ENCODE measurements at places on chromosomes 16 and 17. TPM values are rescaled to one million over a fixed set of nuclear protein-coding genes. Genes with fewer than 3 reads are reported as not detected.

DNA sequence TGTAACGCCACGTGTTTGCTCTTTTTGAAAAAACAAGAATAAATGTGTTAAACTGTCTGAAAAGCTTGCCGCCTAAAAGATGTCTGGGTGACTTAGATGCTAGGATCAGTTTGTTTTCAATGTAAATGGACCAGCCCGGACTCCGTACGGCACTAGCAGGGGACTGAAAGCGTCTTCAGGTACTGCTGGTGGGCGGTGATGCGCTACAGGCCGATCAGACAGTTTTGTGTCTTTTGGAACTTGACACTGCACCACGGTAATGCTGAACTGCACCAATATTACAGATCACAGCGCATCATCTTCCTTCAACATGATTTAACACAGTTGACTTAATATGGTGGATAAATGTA is 727 bp upstream of the MBTPS1 start:
- no peak for DNase-seq

- DNase-seq = no peak
Measured at GRCh38 chr17:54194268-54194667, 371.5 kb downstream of the KIF2B start.

GRCh38 chr16:26511463-26511862 is 555.3 kb upstream of the C16orf82 start:
- DNase-seq = no peak

The SOST gene
- not detected for total RNA-seq

DNA sequence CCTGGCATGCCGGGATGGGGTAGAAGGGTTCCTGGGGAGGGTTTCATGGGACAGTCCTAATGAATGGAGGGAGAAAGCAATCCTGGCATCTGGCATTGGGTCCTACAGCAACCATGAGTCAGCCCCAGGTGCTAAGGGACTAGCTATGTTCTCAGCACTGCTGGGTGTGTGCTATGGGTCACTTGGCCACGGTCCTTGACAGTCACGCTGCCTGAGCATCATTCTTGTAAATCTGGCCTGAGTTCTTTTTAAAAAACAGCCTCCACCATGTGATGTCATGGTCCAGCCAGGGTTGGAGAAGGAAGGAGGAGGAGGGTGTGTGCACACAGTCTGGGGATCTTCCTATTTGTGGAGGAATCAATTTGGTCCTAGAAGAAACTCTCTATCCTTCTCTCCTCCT is 6.2 kb upstream of the RAMP2 start:
- peak; percentile 87 for DNase-seq

DNA sequence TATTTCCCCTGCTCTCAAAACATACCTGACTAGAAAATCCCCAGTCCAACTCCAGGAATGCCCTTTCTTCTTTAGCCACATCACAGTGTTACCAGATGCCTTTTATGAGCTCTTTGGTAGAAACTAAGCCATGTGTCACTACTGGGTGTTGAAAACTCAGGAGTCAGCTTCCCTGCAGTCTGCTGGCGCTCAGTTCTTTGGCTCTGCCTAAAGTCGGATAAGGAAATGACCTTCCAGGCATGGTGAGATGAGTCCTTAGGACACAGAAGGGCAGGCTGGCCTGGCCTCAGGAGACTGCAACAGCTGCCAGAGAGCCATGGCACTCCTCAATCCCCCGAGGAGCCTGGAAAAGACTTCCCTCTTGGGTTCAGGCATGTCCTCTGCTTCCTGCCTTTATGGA is 89.1 kb downstream of the CDH13 start:
- no peak for DNase-seq

DNA sequence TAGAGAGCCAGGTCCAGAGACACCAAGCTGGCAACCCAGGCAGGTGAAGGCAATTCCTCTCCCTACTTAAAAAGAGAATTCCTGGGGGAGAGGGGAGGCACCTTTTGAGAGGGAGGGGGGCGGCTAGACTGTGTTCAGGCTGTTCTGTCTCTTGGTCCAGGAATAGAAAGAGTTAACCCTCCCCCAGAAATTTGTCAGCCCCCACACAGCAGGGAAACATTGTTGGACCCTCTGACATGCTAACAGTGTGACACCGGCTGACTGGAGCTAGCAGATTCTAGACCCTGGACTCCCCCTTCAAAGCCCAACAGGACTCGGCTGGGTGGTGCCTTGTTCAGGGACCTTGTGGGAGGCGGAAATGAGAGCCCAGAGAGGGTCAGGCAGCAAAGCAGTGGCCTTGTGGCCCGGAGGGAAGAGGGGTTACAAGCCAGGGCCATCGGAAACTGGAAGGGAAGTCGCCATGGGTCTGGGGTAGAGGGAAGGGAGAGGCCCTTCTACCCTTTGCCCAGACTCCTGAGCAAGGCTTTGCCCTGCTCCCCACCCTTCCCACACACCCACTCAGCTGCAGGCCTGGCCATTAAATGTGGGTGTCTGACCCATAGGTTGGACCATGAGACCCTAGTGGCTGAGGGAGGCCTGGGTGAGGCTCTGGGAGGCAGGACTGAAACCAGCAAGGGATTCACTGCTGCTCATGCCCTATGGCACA is 44.6 kb downstream of the RAI1 start:
- no peak for DNase-seq

DNA sequence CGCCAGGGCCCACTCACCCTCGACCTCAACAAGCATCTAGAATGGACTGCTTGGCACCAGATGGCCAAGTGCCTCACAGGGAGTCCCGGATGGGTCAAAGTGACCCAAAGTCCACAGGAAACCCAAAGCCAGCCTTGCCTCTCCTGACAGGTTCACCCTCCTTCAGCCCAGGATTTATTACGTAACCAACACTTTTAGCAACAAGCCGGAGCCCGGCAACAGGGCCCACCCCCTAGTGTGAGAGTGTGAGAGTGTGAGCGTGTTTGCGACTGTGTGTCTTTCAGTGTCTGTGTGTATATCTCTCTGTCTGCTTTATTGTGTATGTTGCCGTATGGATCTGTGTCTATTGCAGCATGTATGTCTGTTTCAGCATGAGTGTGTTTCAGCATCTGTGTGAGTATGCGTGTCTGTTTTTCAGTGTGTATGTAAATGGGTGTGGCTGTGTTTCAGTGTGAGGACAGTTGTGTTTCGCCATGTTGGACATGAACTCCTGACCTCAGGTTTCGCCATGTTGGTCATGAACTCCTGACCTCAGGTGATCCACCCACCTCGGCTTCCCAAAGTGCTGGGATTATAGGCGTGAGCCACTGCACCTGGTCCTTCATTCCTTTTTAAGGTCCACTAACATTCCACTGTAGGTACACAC is 13.7 kb upstream of the PEMT start:
- no peak for DNase-seq

The IL32 gene
- total RNA-seq = 461 TPM

DNA sequence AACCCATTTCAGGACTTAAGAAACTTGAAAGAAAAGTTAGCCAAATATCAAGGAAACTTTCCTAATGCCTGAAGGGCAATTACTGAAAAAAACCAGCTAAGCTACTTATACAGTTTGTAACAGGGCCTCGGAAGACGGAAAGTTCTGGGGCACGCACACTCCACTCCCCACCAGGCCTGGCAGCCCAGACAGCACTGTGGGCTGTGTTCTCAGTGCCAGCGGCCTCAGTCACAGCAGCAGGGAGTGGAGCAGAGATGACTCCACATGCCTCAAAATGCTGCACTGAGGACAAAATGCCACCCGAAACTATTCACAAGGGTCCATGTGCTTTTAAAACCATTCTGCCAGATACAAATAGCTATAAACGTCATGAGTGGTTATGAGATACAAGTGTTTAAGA is 6.3 kb upstream of the ECI1 start:
- DNase-seq = no peak

The UMOD gene
- total RNA-seq = not detected

GRCh38 chr16:85541980-85542900 is 70.9 kb upstream of the GSE1 start:
- no peak for DNase-seq

DNA sequence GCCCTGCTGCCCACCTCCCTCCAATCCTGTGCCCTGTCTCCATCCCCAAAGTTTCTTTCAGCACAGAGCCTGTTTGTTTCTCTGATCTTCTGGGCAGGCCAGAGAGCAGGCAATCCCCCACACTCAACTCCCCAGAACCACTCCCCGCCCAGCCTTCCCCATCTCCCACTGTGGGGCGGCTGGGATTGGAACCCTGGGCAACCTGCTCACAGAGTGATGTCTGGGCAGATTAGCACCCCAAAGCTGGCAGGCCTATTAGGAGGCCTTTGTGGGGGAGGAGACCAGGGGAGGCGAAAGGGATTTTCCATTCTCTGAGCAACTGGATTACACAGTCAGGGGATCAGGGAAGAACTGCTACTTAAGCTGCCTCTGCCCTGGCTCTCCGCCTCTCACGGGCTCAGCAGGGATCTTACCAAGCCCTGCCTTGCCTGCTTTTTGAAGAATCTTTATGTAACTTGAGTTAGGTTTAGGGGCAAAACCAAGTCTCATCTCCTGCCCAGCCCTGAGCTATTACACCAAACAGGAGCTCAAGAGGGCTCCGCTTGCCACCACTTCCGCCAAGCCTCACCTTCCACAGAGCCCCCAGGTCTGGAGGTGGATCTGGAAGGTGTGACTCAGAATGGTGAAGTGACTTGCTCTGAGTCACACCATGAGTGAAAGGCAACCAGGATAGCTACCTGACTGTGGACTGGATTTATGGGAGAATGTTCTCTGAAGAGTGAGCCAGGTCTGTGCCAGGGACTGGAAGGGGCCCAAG is 16.0 kb upstream of the LHX1 start:
- peak; percentile 80 for DNase-seq

- DNase-seq = no peak
Measured at GRCh38 chr16:22093331-22093730, 990 bp downstream of the VWA3A start.

GRCh38 chr16:86121374-86122010 is 222.5 kb downstream of the IRF8 start:
- no peak for DNase-seq

The IKZF3 gene
- not detected for total RNA-seq

The TSR1 gene
- total RNA-seq = 54.8 TPM

The CA4 gene
- not detected for total RNA-seq

GRCh38 chr17:40960144-40960543 is 6.6 kb downstream of the KRT39 start:
- DNase-seq = no peak

GRCh38 chr17:66943484-66943883 is 21.0 kb upstream of the CACNG4 start:
- DNase-seq = no peak

GRCh38 chr16:61987474-61988012 is 48.7 kb downstream of the CDH8 start:
- DNase-seq = no peak

GRCh38 chr16:87550495-87550961 is 51.8 kb upstream of the JPH3 start:
- no peak for DNase-seq

The WNK4 gene
- 2.3 TPM for total RNA-seq

DNA sequence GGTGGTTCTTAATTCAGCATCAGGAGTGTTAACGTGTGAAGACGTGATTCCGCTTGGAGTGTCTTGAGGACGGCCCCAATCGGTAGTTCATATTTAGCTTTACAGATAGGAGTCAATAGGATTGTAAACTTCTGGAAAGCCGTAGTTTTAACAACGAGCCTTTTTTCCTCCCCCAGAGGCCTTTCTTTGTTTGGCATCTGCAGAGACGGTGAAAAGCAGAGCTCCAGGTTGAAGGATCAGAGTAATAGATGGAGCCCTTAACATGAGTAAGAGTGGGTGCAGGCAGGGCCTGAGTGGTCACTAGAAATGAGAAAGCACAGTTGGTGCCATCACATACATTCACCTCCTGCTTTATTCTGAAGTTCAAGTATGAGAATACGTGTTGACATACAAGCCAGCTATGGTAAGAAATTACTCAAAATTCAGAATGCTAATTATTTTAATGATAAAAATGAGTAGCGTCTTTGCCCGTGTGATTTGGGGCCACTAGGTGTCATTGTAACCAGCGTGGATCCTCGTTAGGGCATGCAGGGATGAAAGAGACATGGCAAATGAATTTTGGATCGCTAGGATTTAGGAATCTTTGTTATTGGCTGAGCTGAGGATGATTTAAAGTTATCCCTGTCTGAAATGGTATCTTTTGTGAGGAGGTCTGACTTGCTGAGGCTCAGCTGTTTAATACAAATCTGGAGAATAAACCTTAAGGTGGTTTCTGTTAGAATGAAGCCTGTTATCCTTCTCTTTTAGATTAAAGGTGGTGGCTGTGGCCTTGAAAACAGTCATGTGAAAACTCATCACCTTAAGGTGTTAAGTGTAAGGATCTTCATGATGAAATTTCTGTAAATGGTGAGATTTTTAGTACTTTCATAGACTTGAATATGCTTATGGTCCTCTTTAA is 18.6 kb downstream of the PRCD start:
- no peak for DNase-seq

The RAB37 gene
- not detected for total RNA-seq

The ZG16 gene
- not detected for total RNA-seq

DNA sequence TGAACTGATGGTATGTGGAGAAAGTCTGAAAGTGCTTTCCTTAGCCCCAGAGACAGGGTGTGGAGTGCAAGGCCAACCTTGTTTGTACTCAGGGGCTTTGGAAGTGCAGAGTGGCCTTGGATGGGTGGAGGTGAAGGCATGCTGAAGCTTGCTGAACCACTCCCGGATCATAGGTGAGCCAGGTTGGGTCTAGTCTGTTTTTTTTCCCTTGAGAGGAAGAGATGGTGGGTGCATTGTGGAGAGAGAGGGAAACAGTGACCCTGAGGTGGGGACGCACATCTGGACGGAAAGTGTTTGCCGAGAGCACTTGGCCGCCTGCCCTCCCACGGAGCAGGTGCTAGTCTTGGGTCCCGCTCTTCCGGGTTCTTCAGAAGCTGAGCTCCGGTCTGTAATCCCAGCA is 12.5 kb downstream of the ABAT start:
- no peak for DNase-seq

DNA sequence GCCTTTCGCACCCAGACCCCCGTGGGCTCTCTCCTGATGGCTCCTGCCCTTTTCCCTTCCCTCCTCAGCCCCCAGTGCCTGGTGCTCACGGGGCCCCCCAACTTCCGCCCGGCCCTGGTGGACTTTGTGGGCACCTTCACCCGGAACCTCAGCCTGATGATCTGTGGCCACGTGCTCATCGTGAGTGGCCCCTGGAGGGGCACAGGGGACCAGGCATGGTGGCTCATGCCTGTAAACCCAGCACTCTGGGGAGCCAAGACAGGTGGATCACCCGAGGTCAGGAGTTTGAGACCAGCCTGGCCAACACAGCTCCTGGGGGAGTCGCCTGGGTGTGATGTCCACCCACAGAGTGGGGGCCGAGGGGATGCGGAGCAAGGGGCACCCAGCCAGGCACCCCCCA is 21.3 kb downstream of the SLC12A3 start:
- DNase-seq = no peak

The RHBDL3 gene
- total RNA-seq = under 0.01 TPM

- DNase-seq = no peak
Measured at GRCh38 chr16:8849411-8850011, 19.3 kb downstream of the CARHSP1 start.

Measured in epithelial cell of proximal tubule (primary cell).